Inflammatory macrophage treated with lipopolysaccharide for 1 hour (primary cell): ENCODE measurements at places on chromosomes 6 and 20.

GRCh38 chr20:34874094-34874654, 1.5 kb upstream of the GGT7 start:
- peak; percentile 77 for DNase-seq

GRCh38 chr6:6256886-6257285, 63.6 kb downstream of the F13A1 start:
- peak; percentile 9 for DNase-seq

- no peak for DNase-seq
Measured at GRCh38 chr6:169972736-169973135, 221.3 kb downstream of the ERMARD start.

- no peak for DNase-seq
Measured at GRCh38 chr6:129835691-129836090, 25.4 kb downstream of the TMEM244 start.

DNA sequence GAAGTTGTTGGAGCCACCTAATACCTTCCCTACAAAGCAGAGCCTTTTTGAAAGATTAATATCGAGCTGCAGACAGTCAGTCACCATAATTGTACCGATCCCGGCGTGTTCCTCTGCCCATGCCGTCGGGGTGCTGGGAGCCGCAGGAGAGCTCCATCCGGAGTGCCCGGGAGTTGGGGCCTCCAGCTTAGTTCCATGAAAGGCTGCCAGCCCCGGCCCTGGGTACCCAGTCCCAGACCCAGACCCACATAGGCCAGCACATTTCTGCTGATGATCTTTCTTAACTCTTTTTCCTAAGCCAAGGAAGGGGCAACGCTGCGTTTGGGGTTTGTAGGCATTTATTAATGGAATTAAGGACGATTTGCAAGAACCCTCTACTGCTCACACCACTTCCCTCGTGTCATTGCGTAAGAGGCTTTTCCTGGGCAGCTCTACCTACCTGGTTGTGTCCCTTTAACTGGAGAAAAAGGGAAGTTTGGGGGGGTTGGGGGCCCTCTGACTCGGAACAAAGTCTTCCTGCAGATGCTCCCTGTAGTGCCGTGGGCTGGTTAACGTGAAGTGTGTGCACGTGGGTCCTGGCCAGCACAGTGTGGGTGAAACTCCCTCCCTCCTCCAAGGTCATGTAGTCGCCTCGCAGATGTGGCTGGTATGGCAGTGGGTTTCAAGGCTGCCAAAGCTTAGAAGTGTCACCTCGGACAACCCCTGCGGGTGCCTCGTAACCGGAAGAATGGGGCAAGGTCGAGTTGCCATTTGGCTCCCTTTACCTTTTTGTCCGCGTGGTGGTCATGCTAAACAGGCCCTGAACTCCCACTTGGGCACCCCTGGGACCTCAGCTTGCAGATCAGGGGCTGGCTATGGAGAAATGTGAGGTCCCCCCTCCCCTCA, 54.3 kb upstream of the APCDD1L start:
- DNase-seq = no peak

DNA sequence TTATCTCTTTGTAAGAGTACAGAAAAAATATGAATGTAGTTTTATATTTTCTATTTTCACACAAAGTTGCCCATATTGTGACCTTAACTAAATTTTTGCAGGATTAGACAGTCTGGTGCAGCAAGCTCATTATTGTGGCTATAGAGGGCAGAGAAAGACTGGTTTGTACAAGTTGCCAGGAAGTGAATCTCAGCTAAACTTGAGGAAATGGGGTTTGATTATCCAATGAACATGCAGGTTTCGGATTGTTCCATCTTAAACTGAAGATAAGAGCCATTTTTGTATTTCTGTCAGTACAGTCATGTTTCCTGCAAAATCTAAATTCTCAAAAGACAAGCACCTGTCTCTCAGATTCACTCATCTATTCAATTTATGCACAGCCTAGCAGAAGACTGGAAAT, 390.9 kb downstream of the MMUT start:
- DNase-seq = no peak

DNA sequence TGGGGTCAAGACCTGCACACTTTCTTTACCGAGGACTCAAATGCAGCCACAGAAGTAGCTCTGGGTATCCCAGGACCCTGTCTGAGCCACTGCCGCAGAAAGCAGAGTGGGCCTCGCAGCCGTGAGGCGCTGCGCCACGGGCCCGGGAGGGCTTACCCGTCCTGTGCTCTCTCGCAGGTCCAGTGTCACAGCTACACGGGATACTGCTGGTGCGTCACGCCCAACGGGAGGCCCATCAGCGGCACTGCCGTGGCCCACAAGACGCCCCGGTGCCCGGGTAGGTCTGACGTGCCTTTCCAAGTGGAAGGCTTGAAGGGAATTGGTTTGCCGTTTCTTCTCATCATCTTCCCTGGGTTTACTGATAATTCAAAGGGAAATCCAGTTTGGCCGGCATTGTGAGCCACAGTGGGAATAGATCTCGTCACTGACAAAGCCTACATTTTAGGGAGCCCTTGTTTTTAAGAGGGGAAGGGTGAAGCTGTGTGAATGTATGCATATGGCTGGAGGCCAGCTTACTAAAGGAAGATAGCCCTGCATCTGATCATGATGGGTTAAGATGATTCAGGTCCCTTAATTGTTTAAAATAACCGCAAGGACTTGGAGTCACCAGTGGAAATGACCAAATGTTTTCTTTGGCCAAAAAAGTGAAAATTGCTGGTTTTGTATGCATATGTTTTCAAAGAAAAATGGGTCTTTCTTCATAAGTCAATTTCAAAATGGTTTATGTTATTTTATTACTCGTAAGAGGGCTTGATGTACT, 86.6 kb downstream of the SMOC2 start:
- DNase-seq = no peak

DNA sequence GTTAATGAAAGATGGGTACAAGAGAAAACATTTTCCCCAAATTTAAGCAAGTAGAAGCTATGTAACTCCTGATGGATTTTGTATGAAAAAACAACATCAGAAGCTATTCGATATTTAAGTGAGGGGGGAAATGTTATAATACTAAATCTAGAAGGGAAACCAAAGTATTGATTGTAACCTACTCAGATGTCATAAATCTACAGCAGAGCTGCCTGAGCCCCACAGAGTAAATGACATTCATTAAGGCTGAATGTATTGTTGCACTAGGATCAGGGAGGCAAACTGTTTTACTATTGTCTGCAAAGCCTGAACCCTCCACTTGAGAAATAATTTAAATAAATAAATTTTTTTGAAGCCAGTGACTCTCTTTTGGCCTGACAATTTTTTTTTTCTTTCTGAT, 19.3 kb downstream of the ANKRD6 start:
- no peak for DNase-seq

DNA sequence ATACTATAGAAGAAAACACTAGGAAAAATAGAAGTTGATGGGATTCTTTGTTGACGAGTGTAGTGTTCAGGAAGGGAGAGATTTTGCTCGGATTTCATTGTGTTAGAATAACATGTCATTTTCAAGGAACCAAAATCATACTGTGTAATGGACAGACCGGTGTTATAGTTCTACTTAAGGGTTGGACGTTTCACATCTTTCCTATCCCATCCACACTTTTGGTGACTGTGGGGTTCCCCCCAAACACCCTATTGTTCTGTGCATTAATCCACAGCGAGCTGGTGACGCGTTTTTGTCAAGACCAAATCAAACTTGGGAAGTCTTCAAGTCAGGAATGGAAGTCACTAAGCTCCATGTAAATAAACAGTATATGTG, 43.3 kb downstream of the TRIM27 start:
- DNase-seq = no peak
